ENCODE measurements at places on chromosomes 2 and 18.

- DNase-seq: no peak
Observed at GRCh38 chr2:36655453-36655852, 41.1 kb upstream of the VIT start.

GRCh38 chr2:107430596-107431266 lies 396.0 kb upstream of the RGPD4 start:
- no peak for DNase-seq

DNA sequence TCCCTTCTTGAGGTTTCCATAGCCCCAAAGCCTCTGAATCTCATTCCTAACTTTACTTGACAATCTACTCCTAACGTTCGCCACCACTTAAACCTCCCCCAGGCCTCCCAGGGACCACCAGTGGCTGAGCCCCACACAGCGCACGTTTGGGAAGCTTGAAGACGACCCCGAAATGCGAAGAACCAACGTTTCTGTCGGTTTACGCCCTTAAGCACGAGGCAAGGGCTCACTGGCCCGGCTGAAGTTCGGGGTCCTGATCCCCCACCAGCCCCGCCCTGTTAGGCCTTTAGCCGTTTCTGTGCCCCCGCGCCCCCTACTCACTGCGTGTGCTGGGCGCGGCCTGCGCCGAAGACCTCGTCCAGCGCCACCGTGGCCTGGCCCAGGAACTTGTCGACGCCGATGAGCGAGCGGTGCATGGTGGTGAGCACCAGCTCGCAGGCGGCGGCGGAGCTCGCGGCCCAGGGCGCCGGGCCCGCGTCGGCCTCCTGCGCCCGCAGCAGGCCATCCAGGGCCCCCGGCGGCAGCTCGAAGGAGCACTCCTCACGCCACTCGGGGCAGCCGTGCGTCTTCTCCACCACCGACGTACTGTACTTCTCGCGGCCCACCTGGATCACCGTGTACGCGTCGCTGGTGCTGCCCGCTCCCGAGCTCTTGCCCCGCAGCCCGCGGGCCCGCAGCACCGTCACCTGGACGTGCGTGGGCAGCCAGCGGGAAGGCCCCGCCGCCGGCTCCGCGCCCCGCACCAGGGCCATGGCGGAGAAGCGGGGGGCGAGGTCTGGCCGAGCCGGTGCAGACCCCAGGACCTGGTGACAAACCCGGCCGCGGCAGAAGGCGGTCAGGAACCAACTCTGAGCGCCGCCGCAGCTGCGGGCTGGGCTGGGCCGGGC lies 479 bp downstream of the RAB11FIP5 start:
- peak; percentile 13 for DNase-seq

DNA sequence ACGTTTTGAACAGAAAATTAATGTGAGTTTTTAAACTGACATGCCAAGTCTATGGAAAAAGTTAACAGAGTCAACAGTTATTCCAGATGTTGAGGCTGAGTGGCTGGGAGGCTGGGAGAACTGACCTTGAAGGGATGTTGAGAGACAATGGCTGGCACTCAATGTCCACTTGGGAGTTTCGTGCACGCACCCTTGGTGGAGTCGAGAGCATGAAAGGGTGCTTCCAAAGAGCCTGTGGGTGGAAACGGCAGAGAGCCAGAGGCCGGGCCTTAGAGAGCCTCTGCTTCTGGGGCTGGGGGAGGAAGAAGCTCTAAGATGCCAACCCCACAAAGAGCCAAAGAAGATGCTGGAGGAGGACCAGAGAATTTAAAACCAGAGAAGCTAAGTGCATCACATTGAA lies 63.4 kb upstream of the L3MBTL4 start:
- no peak for DNase-seq
